SK-N-SH treated with all-trans-retinoic acid at 6 μM for 48 hours (cell line): ENCODE measurements at places on chromosomes 5 and 9.

GRCh38 chr5:58412932-58413331 is 47.0 kb downstream of the PLK2 start:
- no peak for ATAC-seq

DNA sequence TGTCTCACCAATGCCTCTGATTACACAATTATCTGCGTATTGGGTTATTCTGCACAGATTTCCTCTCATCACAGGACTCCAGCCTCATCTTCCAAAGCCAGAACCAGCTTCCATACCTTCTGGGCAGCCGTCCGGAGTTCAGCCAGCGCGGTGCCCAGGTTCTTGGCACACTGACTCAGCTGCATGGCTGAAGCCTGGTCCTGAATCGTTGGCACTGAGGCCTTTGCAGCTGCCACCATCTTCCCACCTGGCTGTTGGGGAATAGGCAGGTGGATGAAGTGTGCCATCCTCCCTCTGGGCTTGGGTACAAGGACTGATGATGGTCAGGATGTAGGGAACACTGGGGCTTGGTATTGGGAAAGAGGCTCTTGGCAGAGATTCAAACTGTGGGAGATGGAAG is 17.9 kb downstream of the TLN1 start:
- ATAC-seq, result no peak

DNA sequence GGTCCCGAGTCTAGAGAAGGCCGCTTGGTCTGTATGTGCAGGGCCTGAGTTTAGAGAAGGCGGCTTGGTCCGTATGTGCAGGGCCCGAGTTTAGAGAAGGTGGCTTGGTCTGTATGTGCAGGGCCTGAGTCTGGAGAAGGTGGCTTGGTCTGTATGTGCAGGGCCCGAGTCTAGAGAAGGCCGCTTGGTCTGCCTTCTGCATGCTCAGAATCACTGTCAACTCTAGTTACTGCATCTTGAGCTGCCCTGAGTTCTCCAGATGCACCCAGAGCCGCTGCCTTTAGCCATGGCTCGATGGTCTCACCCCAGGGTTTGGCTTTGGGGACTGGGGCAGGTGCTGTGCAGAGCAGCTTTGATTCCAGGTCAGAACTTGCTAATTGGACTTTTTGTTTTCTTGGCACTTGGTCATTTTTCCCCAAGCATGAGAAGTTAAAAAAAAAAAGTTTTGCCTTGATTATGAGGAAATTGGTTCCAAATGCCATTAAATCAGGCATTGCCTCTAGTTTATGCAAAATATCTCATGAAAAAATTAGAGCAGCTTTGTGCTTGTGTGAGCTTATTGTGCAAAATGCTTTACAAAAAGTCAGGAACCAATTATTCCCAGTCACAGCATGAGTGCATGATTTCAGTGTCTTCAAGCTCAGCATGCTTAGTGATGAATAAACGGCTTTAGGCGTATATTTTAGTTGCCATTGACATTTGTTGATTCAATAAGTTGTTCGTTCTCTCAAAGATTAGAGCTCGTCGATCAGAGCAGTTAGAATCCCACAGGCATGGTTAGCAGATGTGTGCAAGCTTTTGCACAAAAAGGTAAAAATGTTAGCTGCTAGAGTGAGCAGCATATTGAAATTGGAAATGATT is 25.4 kb upstream of the EXOC3 start:
- ATAC-seq, result no peak

DNA sequence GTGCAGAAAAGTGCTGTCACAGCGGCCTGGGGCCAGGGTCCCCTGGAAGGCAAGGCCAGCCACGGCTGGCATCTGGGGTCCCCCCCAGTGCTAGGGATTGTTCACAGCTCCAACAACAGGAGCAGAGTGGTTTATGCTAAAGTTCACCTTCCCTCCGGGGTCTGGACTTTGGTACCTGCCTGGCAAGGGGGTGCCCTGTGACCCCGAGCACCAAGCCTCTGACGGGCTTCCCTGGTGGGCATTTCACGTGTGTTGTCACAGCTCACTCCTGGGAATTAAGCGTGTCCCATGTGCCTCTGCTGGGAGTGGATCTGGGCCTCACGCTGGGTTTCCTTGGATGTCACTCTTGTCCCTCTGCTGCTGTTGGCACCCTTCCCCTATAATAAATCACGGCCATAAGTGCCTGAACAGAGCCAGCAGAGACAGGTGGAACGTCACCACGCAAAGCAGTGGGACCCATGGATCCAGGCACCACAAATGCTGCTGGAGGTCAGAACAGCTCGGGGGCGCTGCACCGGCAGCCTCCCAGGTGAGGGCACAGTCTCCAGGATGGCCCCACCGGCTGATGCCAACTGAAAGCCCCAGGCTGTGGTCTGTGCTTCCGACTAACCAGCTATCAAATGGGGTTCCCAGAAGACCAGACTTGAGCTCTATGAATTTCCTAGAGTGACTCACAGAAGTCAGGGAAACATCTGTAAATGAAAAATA is 17.8 kb upstream of the ZDHHC11 start:
- no peak for ATAC-seq

DNA sequence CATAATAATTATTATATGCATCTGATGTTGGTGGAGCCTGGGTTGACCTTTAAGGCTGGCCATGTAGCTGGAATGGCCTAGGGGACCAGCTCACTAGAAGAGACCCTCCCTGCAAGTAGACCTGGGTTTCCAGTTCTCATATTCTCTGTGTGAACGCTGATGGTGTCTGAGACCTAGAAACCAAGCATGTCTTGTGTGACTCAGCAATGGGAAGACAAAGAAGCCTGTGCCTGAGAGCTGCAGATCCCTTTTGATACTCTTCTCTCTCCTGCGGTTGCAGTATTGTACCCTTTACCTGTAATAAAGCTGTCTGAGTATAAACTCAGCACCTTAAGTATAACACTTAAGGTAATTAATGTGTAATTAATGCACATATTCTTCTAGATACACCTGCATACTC is 22.2 kb downstream of the C9orf152 start:
- ATAC-seq, result no peak

GRCh38 chr9:683509-684021 is 157.9 kb upstream of the DMRT1 start:
- no peak for ATAC-seq

- ATAC-seq, result no peak
Measured at GRCh38 chr5:139812323-139812722, 16.7 kb downstream of the PSD2 start.

- ATAC-seq, result no peak
Measured at GRCh38 chr9:111853450-111853827, 43.2 kb upstream of the UGCG start.

DNA sequence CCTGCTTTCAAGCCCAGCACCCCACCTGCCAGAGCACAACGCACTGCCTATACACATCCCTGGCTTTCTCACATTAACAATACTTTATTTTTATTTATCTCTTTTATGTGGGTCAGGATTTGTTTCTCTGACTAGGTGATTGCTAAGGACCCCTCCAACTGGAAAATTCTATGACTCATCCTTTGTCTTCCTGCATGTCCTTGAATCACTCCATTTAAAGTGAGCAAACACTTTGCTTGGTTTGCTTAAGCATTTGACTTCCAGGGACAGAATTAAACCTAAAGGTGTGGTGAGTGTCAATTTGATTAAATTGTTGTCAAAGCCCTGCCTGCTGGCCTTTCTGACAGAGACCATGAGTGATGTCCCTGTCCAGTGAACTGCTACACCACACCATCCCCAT is 536.5 kb upstream of the BRINP1 start:
- no peak for ATAC-seq

DNA sequence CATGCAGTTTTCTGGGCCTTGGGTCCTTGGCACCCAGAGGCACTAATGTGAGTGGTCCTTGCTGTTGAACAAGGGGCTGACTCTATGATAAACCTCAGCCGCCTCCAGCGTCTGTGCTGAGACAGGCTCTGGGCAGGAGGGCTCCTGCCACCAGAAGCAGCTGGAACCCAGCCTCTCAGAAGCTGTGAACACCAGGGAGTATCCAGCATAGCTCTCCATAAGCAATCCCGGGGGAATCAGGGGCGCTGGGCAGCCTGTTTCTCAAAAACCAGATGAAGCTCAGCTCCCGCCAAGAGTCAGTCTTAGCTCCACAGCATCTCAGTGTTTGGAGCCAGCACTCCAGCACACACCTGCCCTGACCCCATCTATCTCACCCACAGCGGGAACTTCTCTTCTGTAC is 170.2 kb downstream of the HSPA4 start:
- no peak for ATAC-seq

- ATAC-seq, result no peak
Measured at GRCh38 chr5:43037636-43038495, 2.3 kb downstream of the ANXA2R start.

DNA sequence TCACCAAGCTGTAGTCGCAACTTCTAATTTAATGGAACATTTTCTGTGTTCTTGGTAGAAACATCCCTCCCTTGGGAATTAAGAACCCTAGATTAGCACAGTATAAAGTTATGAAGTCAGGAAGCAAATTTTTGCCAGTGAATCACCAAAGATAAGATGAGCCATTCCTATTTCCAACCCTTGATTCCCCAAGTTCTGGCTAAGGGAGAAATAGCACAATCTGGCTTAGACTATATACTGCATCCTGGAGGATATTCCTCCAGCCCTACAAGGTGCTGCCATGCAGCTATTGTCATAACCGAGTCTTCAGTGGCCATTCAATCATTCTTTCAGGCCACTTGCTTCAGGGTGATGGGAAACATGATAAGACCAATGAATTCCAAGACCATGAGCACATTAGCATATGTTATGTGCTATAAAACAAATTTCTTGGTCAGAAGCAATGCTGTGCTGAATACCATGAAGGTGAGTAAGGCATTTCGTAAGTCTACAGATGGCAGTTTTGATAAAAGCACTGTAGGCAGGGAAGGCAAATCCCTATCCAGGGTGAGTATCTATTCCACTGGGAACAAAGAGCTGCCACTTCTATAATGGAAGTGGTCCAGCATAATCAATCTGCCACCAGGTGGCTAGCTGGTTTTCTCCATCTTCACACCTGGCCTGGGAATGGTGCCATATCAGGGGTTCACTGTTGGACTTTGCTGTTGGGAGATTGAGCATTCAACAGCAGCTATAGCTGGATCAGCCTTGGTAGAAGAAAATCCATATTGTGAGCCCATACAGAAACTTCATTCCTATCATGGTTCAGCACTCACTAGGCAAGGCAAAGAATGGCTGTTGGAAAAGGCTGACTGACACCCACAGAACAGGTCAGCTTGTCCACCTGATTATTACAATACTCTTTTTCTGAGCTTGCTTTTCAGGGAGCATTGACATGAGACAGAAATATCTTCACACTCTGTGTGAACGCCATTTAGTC is 19.6 kb upstream of the ARL15 start:
- peak; percentile 98 for ATAC-seq

- no peak for ATAC-seq
Measured at GRCh38 chr5:9832921-9833320, 202.8 kb upstream of the TAS2R1 start.

GRCh38 chr5:43773478-43773844 is 170.5 kb downstream of the NNT start:
- ATAC-seq, result peak; percentile 85

- no peak for ATAC-seq
Measured at GRCh38 chr9:15149450-15149849, 157.6 kb downstream of the TTC39B start.

DNA sequence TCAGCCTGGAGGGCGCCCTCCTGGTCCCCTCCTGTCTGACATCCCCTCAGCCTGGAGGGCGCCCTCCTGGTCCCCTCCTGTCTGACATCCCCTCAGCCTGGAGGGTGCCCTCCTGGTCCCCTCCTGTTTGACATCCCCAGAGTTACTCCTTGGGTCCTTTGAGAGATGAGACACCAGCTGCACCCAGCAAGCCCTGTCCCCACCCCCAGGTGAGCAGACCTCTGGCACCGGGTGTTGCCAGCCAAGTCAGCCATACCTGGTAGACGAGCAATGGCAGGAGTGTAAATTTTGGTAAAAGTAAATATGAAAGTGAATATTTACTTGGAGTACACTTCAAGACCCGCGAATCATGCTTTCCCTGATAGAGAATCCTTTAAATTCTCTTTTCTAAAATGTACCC is 25.4 kb downstream of the EXOC3 start:
- no peak for ATAC-seq

DNA sequence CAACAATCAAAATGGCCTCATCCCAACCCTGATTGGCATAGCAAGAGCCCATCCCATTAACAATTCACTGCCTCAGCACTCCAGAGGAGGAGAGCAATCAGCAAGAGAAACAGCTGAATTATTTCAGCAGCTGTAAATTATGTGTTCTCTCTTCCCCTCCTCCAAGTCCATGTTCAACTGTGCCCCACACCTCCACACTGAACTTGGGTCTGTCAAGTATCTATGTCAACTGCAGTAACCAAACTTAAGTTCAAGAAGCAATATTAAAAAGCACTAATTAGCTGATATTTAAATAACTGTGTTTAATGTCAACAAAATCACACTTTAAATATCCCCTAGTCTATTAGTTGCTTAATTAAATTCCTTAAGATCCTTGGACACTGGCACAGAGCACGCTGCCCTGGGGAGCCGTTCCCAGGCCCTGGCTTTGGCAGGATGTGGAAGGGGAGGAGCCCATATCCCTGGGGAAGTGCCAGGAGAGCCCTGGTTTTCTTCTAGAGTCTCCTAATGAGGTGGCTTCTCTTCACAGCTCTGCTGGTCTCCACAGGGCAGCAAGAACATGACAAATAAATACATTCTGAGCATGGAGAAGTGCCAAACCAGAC is 50.6 kb downstream of the SIL1 start:
- ATAC-seq, result peak; percentile 98

DNA sequence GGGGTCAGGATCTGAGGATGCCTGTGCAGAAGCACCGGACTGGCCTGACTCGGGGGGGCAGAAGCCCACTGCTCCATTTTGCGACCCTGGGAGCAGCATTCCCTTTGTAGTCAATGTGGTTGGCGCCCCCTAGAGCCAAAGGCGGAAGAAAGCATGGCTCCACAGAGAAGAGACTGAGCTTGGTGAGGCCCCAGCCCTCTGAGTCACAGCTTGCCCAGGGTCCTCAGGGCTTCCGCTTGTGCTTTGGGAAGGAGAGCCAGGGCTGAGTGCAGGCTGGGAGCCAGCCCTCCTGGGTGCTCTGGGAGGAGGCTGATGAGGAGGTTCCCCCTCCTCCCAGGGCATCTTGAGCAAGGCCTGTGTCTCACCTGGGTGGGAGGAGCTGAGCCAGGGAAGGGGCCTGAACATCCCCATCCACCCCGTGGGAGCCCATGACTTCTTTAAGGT is 5.5 kb upstream of the AQP3 start:
- peak; percentile 93 for ATAC-seq

GRCh38 chr5:27491047-27491446 is 452.7 kb upstream of the CDH9 start:
- ATAC-seq, result no peak
